ENCODE measurements at places on chromosomes 7 and 10. TPM values are rescaled to one million over a fixed set of nuclear protein-coding genes. Genes with fewer than 3 reads are reported as not detected.

The TRIM56 gene
- total RNA-seq = 28.8 TPM

The DOCK1 gene
- 74.0 TPM for total RNA-seq

The EVX1 gene
- total RNA-seq = not detected

The GALNT17 gene
- total RNA-seq = not detected

The SAP25 gene
- total RNA-seq = not detected

The ACSM6 gene
- not detected for total RNA-seq

The SMO gene
- total RNA-seq = 5.0 TPM

The DRGX gene
- not detected for total RNA-seq

The PWWP2B gene
- total RNA-seq = 10.9 TPM

The TRDMT1 gene
- total RNA-seq = 4.9 TPM

The BHLHA15 gene
- total RNA-seq = 1.8 TPM

The GPR15LG gene
- not detected for total RNA-seq

The PTPRN2 gene
- total RNA-seq = 0.53 TPM

The LRWD1 gene
- total RNA-seq = 27.1 TPM

The SEMA3E gene
- not detected for total RNA-seq

The ANKRD61 gene
- 0.07 TPM for total RNA-seq

The FFAR4 gene
- not detected for total RNA-seq

The ETV1 gene
- 8.1 TPM for total RNA-seq

The MBL2 gene
- not detected for total RNA-seq

The SFRP4 gene
- 0.04 TPM for total RNA-seq

The GRM3 gene
- total RNA-seq = not detected

The FAM237B gene
- total RNA-seq = not detected

The CRYGN gene
- total RNA-seq = not detected

The GNGT1 gene
- not detected for total RNA-seq

The SPDYE2B gene
- not detected for total RNA-seq

The PDZD7 gene
- total RNA-seq = 0.46 TPM

The PPP3CB gene
- total RNA-seq = 12.7 TPM

The ELN gene
- total RNA-seq = 0.20 TPM

The PDE1C gene
- 0.11 TPM for total RNA-seq

The DNAJC2 gene
- total RNA-seq = 21.9 TPM

The CCDC6 gene
- total RNA-seq = 27.3 TPM

The BICC1 gene
- 1.7 TPM for total RNA-seq

The PRSS37 gene
- total RNA-seq = not detected

The VSTM4 gene
- 0.26 TPM for total RNA-seq

The TMEM273 gene
- total RNA-seq = 1.3 TPM

The CALD1 gene
- 308 TPM for total RNA-seq

The PRKG1 gene
- 1.3 TPM for total RNA-seq

The PUS7 gene
- total RNA-seq = 37.9 TPM

The MINPP1 gene
- total RNA-seq = 36.2 TPM

The SLC26A3 gene
- total RNA-seq = not detected

The C7orf33 gene
- not detected for total RNA-seq

The CYP3A5 gene
- total RNA-seq = not detected
